ENCODE measurements at places on chromosomes 1 and 21.
A peak's percentile ranks its signal among the peaks of the same experiment; 100 is the strongest.

- ATAC-seq = peak; percentile 94
Observed at GRCh38 chr1:24294716-24295371, 24.3 kb upstream of the GRHL3 start.

DNA sequence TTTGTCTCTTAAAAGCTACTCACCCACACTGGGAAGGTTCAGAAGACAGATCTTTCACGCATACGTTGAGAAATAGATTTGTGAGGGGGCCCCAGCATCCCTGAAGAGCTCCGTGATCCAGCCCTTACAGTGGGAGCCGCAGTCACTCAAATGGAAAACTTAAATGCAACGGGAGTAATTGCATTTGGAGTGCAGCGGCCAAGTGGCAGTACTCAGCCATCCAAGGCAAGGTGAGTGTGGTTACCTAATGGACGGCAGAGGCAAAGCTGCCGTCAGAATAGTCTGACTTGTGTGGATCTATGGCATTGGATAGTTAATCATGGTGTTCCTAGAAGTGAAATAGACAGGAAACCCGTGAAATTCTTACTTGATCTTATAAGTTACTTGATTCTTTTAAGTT lies 5.1 kb downstream of the SPSB1 start:
- ATAC-seq = no peak

- ATAC-seq = peak; percentile 81
Observed at GRCh38 chr1:39258146-39258924, 53.8 kb downstream of the MACF1 start.

DNA sequence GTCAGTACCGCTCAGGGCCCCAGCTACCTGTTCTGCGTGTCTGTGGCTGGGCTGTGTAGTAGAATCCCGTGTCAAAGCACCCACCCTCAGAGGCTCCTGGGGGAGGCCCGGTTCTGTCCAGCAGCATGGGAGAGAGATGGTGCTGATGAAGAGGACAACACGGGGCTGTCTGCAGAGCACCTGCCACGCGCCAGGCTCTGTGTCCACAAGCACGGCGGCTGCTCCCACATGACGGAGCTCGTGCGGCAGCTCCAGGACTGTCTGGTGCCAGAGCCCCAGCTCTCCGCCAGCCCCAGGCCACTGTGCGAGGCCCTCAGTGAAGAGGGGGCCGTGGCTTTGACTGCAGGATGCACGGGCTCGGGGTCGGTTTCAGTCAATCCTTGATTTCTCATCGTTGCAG lies 42.0 kb upstream of the TSPEAR start:
- ATAC-seq = no peak
